ENCODE measurements at places on chromosomes 1 and 21. TPM values are rescaled to one million over a fixed set of nuclear protein-coding genes. Genes with fewer than 3 reads are reported as not detected.

GRCh38 chr1:18316764-18317163, 164.0 kb upstream of the KLHDC7A start:
- no peak for DNase-seq

- no peak for DNase-seq
Observed at GRCh38 chr1:230408971-230409370, 17.2 kb downstream of the PGBD5 start.

DNA sequence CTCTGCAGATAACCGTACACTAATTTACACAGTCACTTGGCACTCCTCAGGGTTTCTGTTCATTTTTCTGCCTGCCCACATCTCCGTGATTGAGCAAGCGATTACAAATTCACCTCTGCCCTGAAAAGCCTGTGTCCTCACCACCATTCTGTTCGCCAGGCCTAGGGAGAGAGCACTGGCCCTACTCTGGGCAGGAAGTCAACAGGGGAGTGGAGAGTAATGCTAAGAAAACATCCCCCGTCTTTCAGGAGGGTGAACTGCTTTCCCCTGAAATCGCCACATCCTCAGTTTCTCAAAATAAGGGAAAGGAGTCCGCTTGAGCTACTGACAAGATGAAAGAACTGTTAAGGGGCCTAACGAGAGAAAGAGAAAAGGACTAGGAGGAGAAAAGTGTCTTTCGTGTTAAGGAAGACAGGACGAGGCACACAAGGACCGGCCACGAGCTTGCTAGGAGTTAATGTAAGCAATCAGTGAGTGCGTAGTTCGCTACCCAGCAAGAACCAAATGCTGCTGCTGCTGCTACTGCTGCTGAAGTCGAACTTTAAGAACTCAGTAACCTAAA, 632 bp downstream of the PEX19 start:
- DNase-seq, result no peak

- DNase-seq, result no peak
Observed at GRCh38 chr1:67188137-67188536, 21.9 kb downstream of the IL23R start.

- no peak for DNase-seq
Observed at GRCh38 chr1:94677714-94678113, 136.2 kb upstream of the F3 start.

PLA2G2A gene
- 54.2 TPM for total RNA-seq

All from heart right ventricle (tissue), 16 donors.